ENCODE measurements at places on chromosomes 7 and 10. TPM values are rescaled to one million over a fixed set of nuclear protein-coding genes. Genes with fewer than 3 reads are reported as not detected.

DNA sequence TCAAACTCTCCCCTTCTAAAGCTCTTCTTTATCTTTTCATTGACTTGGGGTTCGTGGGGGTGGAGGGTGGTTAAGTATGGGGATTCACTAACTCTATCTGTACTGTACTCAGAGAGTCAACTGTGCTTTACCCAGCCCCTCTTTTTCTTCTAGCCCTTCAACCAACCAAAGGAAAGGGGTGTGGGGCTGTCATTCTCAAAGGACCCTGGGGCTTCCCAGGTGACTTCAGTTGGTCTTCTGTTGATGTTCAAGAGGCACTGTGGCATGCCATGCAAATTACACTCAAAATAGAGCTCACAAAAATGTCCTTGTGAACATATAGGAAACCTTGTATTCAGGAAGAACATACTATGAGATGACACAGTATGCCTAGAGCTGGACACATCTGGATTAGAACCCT, 16.9 kb upstream of the RHOBTB1 start:
- H3K36me3 ChIP-seq, result no peaks in the 10 kb centered on the region
- DNase-seq, result no peak
- H3K27me3 ChIP-seq, result no peaks in the 10 kb centered on the region
- H3K4me1 ChIP-seq, result peaks cover 27% of the 10 kb centered on the region
- no peak overlapping the region for H3K4me3 ChIP-seq

- H3K4me3 ChIP-seq, result no peak overlapping the region
- peaks cover 9% of the 10 kb centered on the region for H3K4me1 ChIP-seq
- no peak for DNase-seq
- H3K27ac ChIP-seq, result no peak overlapping the region
Measured at GRCh38 chr7:32539919-32540531, 44.7 kb downstream of the AVL9 start.

DNA sequence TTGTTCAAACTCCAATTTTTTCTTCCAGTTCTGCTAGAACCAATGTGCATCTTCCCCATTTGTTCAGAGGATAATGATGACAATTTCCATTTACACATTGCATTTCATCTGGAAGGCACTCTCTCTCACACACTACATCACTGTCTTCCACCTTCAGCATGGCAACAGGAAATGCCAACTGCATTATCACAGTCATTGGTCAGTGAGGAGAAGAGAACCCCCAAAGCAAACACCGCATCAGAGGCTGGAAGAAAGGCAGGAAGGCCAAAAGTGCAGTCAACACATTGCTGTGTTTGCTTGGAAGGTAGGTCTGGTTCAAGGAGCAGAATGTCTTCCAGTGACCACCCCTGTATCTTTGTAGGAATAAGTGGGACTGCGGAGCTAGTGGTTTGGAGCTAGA, 192.2 kb upstream of the RHOBTB1 start:
- H3K4me3 ChIP-seq, result no peak overlapping the region
- no peak for DNase-seq
- no peak overlapping the region for H3K27ac ChIP-seq
- no peaks in the 10 kb centered on the region for H3K4me1 ChIP-seq

- no peak overlapping the region for H3K27ac ChIP-seq
- H3K4me1 ChIP-seq, result peaks cover 4% of the 10 kb centered on the region
- DNase-seq, result no peak
- H3K4me3 ChIP-seq, result no peak overlapping the region
Measured at GRCh38 chr10:48382982-48383381, 76.5 kb downstream of the MAPK8 start.

DNA sequence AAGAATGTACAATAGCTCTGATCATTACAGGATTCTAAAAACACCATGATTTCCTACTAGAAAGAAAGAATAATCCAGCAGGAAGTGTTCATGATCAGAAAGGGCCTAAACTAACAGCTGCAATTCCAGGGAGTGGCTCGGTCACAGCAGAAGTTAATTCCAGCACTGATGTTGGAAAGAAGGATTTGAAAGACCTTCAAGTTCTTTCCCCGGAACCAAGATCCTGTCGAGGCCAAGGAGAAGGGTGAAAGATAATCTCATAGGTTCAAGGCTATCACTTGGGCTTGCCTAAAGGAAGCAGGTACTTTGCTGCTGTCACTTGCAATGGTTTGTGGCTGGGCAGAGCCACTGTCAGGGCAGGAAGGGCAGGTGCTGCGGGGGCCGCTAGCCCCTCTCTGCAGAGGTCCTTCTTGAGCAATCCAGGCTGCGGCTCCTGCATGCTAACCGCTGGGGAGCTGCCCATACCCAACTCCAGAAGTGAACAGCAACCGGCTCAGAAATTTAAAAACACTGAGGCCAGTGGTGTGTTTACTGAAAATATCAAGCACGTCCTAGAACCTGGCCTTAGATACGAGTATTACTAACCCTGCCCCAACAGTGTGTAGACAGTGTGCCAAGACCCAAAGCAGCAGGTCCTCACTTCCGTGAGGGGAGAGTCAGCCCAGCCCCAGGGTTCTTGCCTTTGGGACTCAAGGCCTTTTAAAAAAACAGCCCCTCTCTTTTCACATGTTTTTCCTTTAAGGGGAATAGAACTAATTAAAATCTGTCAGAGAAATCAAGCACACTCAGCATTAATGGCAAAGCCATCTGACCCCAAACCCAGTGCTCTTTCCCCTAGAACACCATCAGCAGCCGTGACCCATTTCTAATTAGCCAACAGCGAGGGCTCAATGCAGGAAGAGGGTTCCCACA, 76.8 kb downstream of the VIPR2 start:
- no peaks in the 10 kb centered on the region for H3K27me3 ChIP-seq
- H3K27ac ChIP-seq, result no peak overlapping the region
- no peak for DNase-seq

DNA sequence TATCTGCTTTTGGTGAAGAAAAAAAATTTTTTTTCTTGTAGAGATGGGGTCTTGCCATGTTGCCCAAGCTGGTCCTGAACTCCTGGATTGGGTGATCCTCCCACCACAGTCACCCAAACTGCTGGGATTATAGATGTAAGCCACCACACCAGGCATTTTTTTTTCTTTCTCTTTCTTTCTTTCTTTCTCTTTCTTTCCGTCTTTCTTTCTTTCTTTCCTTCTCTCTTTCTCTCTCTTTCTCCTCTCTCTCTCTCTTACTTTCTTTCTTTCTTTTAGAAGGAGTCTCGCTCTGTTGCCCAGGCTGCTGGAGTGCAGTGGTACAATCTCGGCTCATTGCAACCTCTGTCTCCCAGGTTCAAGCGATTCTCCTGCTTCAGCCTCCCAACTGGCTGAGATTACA, 3.5 kb upstream of the UBE2D4 start:
- H3K36me3 ChIP-seq, result no peaks in the 10 kb centered on the region
- H3K27me3 ChIP-seq, result no peaks in the 10 kb centered on the region
- DNase-seq, result no peak
- no peak overlapping the region for H3K4me3 ChIP-seq
- no peak overlapping the region for H3K27ac ChIP-seq
- peaks cover 11% of the 10 kb centered on the region for H3K4me1 ChIP-seq

Gene NRG3
- not detected for polyA plus RNA-seq

Gene LRIT1
- polyA plus RNA-seq, result not detected

Gene FAM171A1
- 7.5 TPM for polyA plus RNA-seq

Gene TAS2R3
- polyA plus RNA-seq, result 0.59 TPM
